CD4-positive, alpha-beta T cell treated with Interleukin-17A for 4 hours (primary cell): ENCODE measurements at places on chromosomes 6 and 20.

GRCh38 chr20:32476684-32477593 is 108.2 kb downstream of the NOL4L start:
- DNase-seq, result no peak

GRCh38 chr20:61974357-61974665 is 91.4 kb downstream of the TAF4 start:
- DNase-seq, result no peak

- no peak for DNase-seq
Measured at GRCh38 chr6:33543116-33543515, 37.0 kb downstream of the BAK1 start.

DNA sequence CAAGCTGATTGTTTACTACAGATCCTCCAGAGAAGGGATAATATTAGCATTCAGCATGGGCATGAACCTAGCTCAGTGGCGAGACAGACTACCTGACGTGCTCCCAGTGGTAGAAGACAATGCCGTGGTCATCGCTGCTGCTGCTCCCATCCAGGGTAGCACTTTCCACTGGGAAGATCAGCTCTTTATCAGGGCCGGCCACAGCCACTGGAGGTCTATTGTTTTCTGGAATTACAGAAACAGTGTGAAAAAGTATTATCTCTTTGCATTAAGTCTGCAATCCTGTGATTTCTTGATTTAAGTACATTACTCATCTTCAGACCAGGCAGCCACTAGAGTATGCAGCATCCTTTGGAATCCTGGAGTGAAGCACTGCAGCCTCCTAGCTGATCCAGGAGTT is 75.0 kb downstream of the ALDH5A1 start:
- no peak for DNase-seq

- no peak for DNase-seq
Measured at GRCh38 chr20:46013322-46013828, 4.7 kb downstream of the MMP9 start.

- DNase-seq, result no peak
Measured at GRCh38 chr6:22145376-22145775, 151.5 kb downstream of the PRL start.

DNA sequence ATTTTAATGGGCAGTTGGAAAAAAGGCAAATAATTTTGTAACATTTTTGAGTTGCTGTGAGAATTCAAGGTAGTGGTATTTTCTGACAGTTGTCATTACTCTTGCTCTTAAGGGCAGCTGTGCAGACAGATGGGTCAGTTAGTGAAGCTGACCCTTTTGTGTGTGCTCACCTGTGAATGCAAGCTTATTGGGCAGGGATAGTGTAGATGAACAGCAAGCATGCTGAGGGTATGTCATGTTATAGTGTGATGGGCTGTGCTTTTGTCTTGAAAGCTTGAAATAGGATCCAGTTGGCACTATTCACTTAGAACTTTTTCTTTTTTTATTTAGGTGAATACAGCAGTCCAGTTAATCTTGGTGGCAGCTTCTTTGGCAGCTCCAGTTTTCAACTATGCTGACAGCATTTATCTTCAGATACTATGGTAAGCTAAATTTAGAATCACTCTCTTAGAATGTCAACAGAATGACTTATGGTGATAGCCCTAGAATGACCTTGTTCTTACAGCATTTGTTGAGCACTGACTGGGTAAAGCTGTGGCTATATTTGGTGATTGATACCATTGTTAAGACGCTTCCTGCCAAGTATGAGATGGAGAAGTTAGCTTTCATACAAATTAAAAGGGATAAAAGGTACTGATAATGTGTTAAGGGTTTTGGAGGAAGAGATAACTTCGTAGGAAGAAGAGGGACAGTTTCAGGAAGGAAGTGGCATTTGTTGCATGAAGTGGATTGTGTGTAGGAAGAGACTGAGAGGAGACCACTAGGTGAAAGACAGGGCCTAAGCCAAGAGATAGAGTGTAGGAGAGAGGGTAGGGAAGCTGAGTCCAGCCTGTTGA is 19.5 kb downstream of the LRRN4 start:
- no peak for DNase-seq

- DNase-seq, result peak; percentile 86
Measured at GRCh38 chr20:58236612-58237317, 8.3 kb upstream of the ANKRD60 start.
